ENCODE measurements at places on chromosomes 2 and 18.

DNA sequence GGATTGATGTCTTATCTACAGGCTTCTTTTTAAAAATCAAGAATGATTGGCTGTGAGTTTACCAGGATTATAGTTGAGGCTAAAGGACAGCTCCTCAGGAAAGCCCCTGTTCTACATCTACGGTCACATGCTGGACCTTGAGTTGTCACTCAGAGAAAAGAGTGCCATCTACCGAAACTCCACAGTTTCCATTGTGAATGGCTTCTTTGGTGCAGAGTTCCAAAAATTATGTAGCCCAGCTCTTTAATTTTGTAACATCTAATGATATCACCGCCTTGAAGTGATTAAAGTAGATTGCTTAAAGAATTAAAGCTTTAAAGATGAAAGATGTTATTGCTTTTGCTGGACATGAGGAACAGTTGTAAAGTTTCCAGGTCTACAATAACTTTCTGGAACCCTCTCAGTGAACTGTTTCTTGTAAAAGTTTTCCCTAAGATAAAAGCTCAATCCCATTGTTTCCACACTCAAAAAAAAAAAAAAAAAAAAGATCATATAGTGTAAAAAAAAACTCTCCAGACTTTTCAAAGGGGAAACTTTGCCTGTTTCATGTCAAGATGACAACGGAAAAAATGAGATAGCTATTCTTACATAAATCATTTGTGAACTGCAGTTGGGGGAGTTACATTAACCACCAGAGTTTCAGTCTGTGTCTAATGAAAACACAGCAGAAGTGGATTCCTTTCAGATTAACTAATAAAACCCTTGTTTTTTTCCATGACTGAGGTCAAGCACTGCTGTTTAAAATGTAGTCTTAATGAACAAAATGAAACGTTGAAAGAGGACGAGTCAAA lies 4.3 kb downstream of the COL3A1 start:
- peak; percentile 33 for DNase-seq

DNA sequence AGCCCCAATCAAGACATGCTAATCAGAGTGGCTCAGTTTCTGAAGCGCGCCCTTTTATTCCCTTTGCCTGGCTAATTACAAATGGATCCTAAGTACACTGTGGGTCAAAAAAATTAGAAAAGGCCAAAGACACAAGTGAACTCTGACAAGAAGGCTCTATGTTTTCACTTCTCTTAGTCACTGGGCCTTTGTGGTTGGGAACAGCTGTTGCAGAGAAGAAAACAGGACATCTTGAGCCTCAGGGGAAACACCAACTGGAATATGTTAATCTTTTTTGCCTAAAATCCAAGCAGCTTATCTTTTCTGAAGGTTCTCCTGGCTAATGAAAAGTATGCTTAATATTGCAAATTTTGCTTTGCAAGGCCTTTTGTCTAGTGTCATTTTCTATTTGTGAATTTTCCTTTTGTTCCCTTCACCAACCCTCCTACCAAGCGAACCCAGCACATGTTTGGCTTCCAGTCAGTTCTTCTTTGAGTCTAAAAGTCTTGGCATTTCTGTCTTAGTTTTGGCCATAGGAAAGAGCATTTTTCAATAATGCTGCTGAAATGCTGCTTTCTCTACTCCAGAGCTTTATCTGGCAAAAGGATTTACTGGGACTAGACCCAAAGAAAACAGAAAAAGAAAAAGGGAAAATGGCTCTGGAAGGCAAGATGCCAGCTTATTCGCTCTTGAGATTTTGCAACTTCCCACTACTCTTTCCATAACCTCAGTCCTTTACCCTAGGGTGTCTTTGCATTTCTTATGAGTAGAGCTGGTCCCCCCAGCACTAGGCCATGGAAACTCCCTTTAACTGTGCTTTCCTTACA lies 440.2 kb upstream of the ST6GAL2 start:
- DNase-seq: no peak

- peak; percentile 50 for DNase-seq
Measured at GRCh38 chr2:2664989-2665833, 334.1 kb upstream of the MYT1L start.

DNA sequence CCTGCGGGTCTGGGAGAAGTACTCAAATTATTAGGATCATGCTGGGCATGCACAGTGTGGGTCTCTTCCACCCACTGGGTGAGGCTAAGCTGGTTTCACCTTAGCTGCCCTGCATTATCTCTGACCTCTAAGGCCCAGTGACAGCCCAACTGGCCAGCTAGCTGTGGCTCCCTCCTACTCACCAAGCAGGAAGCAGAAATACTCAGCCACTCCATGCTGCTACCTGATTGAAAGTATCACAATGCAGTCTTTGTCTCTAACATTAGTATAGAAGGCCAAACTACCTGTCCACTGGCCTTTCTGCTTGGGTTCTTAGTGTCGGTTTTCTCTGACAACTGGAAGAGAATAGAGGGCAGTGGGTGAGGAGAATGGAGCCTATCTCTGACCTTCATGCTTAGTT lies 47.3 kb upstream of the RAB27B start:
- DNase-seq: no peak

DNA sequence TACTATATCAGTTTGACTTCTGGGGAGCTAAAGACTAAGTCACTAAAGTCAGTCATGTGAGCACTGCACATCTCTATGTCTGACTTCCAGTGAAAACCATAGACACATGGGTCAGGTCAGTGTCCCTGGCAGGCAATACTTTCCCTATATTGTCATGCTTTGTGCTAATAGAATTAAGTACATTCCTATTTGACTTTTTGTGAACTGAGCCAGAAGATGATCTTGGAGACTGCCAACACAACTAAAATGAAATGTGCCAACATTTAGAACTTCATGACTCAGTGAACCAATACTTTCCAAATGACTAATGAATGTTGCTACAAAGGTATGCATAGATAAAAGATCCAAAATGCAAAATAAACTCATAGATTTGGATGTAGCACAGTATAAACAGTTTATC lies 820.8 kb upstream of the FAM98A start:
- DNase-seq: peak; percentile 41

- DNase-seq: no peak
Measured at GRCh38 chr2:130807659-130808385, 28.9 kb upstream of the ARHGEF4 start.

GRCh38 chr18:34189656-34190435 lies 34.9 kb downstream of the NOL4 start:
- no peak for DNase-seq

GRCh38 chr18:77487951-77488740 lies 238.5 kb downstream of the GALR1 start:
- no peak for DNase-seq

DNA sequence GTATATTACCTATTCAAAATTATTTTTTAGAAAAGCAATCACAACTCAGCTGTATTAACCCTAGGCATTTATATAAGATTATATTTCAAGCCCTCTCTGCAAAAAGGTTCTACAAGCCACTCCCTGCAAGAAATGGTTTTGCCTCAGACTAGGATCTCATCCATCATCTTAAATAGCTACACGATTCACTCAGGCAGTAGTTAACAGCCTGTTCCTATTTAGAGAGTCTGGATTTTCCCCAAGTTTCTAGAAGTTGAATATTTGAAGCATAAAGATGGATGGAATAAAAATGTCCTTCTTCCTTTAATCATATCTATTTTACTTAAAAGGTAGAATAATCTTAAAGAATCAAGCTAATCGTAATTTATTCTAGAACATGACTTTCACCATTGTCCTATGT lies 167.1 kb upstream of the STK17B start:
- DNase-seq: no peak

- no peak for DNase-seq
Measured at GRCh38 chr2:10333247-10333613, 30.5 kb downstream of the HPCAL1 start.

GRCh38 chr2:120863661-120864320 lies 128.1 kb downstream of the GLI2 start:
- no peak for DNase-seq

DNA sequence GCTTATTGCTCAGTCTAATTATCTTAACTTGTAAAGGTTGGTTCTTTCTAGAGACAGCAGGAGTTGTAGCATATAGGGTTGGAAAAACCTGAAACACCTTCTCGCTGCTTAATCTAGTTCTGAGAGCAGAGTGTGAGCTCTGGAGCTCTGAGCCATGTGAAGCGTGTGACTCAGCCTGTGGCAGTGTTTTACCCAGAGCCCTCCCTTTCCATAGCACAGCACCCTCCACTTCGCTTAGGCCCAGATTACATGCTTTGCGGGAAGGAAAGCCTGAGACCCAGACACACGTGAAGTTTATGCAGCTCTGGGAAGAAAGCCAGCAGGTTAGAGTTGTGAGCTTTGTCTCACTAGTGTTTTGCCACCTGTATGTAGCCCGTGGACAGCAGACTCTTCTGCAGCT lies 74.5 kb downstream of the INPP4A start:
- no peak for DNase-seq

DNA sequence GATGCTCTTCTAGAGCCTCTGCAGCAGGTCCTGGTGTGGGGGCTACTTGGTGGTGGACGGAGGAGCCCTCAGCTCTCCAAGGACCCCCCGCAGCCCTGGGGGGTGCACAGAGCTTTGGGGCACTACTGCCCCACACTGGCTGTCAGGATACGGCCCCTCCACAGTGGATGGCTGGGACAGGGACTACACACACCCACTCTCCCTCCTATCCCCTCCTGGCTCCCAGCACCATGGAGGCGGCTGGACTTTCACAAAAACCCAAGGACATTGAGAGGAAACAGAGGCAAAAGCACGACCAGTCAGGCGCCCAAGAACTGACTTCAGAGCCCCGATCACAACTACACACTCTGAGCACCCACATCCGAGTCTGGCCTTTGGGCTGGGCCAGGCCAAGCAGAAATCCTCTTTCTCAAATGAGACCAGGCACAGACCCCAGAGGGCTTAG lies 12.6 kb downstream of the GPR35 start:
- no peak for DNase-seq
